ENCODE measurements at places on chromosomes 7 and 10. TPM values are rescaled to one million over a fixed set of nuclear protein-coding genes. Genes with fewer than 3 reads are reported as not detected.

DNA sequence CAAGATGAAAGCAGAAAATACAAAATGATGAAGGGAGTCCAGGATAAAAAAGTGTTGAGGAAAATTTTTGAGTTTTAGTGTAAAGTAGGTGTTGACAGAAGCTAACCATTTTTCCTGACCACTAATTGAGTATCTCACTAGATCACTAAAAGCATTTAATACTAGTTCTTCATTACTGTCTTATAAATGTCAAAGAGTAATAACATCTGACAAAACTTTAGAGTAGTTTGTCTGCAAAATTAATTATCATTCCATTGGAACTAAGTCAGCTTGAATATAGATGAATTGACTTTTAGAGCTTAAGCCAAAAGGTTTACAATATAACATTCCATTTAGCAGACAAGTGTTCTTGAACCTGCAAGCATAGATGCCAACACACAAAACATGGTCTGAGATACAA is 232.9 kb downstream of the FOXP2 start:
- DNase-seq: peak; percentile 38

DNA sequence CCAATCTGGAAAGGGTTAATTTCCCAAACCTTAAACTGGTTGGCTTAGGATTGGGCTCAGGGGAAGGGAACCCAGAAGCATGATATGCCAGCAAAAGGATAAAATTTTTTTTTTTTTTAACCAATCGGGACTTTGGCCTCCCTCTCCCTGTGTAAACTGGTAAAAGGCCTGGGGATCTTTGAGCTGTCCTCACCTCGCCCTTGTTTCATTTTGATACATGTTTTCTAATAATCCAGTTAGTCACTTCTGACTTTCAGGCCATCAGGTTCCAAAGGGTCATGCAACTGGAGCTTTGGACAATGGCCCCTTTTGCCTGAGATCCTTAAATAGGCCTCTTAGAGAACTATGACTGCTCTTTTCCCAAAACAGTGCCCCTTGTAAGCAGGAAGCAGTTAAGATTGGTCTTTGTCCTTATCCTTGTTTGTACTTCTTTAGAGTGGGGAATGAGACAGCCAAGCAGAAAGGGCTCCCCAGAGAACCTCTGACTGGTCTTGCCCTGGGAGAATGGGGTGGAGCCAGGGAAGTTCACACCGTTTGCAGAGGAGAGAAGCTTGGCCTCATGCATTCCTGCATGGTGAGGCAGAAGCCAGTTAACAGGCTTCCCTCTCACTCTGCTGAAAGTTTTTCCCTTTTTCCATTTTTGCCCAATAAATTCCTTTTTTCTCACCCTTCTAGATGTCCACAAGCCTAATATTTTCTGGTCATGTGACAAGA is 424.2 kb upstream of the CNTNAP2 start:
- no peak for DNase-seq

DNA sequence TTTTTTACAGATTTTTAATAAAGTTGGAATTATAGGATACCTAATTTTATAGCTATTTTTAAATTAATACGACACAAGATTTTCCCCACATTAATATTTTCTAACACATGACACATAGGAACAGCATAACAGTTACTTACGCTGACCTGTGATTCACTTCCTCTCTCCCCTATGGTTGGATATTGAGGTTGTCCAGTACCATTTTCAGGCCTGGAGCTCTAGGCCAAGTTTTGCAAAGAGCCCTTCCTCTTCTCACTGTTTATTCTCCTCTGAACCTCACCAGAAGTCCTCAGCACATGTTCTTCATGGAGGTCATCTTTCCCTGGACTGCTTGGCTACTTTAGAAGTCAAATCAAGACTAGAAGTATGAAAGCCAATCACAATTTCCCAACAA is 28.2 kb downstream of the LYZL1 start:
- DNase-seq: no peak

DNA sequence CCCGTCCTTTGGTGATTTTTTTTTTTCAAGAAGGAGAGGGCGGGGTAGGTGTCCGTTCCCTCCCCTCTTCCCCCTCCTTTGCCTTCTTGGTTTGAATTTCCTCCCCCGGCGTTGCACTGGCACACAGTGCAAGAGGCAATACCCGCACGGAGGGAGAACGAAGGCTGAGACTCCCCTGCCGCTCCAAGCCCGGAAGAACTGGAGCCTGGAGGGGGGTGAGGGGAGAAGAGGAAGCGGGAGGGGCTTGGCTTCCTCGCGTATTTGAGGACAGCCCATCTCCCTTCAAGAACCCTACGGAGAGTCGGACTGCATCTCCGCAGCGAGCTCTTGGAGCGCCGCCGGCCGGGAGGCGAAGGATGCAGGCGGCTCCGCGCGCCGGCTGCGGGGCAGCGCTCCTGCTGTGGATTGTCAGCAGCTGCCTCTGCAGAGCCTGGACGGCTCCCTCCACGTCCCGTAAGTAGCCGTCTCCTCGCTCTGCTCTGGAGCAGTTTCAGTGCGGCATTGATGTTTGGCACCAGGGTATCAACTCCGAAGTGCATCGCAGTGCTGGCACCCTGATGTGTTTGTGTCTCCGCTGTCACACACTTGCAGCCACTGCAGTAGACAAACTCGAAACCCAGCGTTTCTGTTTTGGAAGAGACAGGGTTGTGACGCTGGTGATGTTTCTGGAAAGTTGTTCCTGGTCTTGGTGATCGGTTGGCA is at the start of gene CNTNAP2:
TSS of gene CNTNAP2 (plus strand) at position 281 of the 702 bp plus-strand sequence. CDS start at position 357, 76 bp downstream.
- DNase-seq: peak; percentile 88

Gene PTF1A
- total RNA-seq: not detected

Gene ATP6V1F
- 93.5 TPM for total RNA-seq

Gene PNLIPRP2
- total RNA-seq: 0.49 TPM
